ENCODE measurements at places on chromosomes 13 and 19.

DNA sequence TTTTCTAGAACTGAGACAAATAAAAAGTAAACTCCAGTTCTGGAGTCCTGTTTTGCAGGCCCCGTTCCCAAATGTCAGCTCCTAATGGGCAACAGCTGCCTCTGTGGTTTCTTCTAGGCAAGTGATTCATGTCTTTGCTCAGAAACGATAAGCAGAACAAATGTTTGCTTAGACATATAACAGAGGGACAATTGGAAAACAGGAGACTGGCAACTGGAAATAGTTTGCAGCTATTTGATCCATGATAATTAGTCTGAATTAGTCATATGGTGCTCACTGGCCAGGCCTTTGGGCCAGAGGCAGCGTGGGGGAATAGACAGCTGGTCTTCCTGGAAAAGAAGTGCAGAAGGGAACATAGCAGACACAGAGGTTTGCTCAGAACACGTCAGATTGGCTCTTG lies 29.2 kb upstream of the TSHZ3 start:
- no peak for DNase-seq

DNA sequence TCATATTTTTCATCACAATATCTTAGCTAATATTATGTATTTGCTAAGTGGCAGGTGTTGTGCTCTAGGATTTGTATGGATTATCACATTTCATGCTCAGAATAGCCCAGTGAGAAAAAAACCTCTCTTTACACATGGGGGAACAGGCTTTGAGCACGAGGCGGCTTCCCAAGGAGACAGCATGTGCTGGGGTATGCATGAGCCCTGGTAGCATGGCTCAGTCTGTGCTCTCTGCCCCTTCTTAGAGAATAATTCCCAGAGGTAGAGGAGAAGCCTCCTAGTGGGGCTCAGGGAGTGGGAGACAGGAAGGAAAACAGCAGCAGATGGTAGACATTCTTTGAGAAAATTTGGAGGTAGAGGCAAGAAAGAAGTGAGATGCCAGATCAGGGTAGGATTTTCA lies 31.6 kb downstream of the RNASEH2B start:
- DNase-seq: no peak

- DNase-seq: no peak
Measured at GRCh38 chr13:103203735-103204330, 137.6 kb upstream of the SLC10A2 start.

- no peak for DNase-seq
Measured at GRCh38 chr19:48991873-48992580, 1.1 kb downstream of the GYS1 start.

GRCh38 chr19:1133471-1133929 lies 29.7 kb downstream of the GPX4 start:
- peak; percentile 49 for DNase-seq

- DNase-seq: no peak
Measured at GRCh38 chr19:7743425-7743841, 3.9 kb downstream of the CD209 start.

DNA sequence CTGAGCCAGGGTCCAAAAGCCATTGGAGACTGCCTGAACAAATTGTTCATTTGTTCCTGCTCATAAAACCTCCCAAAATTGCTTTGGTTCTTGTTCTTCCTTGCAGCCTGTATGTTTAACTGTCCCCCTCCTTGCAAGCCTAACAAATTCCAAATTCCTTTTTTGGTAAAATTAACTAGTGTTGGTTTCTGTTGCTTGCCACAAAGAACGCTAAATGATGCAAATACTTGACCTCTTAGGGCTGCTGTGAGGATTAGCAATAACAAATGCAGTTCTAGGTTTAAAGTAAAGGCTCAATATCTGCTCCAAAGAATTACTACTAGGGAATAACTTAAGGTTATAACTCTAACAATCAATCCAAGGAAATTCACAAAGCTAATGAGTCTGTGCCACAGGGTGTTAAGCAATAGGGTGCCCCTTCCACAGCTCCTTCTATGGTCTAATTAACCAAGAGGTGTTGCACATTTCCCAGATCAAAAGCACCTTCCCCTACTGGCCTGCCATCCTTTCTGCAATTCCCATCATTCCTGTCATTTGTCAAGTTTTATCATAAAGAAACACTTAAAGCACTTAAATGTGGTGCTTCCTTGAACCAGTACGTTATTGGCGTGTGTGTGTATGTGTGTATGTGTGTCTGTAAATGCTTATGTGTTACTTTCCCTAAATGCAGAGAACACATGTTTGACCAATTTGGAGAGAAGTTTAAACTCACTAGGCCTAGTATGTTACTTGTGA lies 110.2 kb downstream of the RAP2A start:
- no peak for DNase-seq

- DNase-seq: no peak
Measured at GRCh38 chr13:50629497-50629896, 214.0 kb downstream of the DLEU7 start.

GRCh38 chr19:13537454-13537853 lies 31.2 kb upstream of the CACNA1A start:
- no peak for DNase-seq

DNA sequence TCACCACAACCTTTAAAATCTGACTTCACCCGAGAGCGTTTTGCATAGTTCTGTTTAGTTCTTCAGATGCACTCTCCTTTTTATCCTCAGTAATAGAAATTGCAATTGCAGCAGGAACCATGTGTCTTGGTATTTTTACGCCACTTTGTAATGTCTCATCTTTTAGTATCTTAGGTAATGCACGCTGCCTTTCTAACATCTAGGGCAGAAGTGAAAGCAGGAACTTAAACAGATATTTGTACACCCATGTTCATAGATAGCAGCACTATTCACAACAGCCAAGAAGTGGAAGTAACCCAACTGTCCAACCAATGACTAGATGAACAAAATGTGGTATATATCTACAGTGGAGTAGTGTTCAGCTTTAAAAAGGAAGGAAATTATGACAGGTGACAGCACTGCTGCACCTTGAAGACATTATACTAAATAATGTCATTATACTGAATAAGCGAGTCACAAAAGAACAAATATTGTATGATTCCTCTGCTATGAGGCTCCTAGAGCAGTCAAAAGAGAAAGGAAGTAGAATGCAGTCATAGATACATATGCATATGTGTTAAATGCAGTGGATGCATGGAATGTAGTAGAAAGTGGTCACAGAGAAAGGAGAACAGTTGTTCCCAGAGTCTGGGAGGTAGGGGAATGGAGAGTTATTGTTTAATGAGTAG lies 105.9 kb upstream of the GJB6 start:
- no peak for DNase-seq

- no peak for DNase-seq
Measured at GRCh38 chr19:42480335-42481095, 37.8 kb upstream of the CXCL17 start.

GRCh38 chr13:78603240-78603957 lies at the start of gene POU4F1:
TSS of gene POU4F1 (minus strand) at chr13:78603552. CDS start at chr13:78603326, 226 bp downstream.
- DNase-seq: no peak

DNA sequence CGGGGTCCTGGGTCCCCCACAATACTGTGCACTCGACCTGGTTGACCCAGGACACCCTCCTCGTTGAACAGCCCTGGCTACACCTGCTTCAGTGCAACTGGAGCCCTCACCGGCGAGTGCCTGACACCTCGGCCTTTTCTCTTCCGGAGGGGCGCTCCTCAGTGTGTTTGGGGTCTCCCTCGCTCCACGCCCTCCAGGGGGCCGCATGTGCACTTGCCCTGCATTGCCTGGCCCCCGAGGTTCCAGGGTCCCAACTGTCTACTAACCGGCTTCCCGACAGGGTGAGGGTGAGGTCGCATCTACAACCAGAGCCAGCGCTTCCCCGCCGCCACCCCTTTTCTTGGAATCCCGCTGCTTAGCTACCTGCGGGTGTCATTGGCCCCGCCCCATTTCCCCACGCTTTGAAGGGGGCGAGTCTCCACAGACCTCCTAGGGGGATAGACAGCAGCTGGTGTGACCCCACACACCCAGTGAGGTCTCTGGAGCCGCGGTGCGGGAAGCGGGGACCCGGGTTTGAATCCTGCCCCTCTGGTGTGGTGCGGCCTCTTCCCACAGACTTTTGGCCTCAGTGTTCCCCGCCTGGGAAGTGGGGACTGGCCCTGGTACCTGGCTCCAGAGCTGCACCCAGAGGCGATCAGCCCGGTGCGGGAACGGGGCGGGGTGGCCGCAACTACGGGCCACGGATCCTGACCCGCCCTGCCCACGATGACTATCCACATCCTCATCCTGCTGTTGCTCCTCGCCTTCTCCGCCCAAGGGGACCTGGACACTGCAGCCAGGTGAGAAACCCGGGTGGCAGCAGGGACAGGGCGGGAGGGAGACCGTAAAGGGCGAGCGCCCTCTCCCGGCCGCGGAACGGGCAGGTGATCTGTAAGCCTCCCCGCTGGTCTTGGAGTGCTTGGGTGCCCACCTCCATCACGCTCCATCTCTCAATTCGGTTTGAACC lies at the start of gene ADM5:
ADM5 (plus strand) TSS at position 462 of the 946 bp plus-strand sequence; CDS start at position 706, 244 bp downstream.
- no peak for DNase-seq

- DNase-seq: no peak
Measured at GRCh38 chr13:45362939-45363338, 22.0 kb upstream of the TPT1 start.

DNA sequence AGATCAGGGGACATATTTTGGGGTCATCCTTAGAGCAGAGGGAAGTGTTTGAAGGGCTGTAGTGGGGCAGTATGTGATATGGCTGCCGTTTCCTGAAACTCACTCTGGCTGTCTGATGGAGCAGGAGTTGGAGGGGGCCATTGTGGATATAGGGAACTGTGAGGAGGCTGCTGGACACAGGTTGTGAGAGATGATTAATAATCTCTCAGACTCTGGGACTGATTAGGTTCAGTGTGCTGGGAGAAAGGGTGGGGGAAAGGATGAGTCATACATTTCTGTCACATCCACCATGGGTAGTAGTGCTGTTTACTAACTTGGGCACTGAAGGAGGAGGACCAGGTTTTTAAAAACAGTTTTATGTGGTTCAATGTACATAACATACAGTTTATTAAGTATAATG lies 4.8 kb downstream of the B3GLCT start:
- no peak for DNase-seq

DNA sequence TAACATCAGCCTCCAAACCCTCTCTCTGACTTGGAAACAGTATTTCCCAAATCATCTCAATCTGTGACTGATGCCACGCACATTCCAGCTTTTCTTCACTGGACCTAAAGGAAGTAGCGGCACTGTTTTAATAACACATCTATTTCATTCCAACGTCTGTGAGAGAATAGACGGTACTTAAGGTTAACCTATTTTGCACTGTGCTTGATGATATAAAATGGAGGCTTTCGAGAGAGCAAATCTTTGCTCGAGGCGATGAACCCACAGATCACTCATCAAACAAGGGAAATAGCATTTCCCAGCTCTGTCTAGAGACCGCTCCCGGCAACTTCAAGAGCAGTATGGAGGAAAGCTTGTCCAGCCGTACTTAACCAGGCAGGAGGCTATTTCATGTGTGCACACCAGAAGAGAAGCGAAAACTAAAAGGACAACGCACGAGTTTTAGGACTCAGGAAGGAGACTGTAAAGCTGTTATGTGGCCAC lies 2.9 kb downstream of the UBL3 start:
- no peak for DNase-seq

- DNase-seq: no peak
Measured at GRCh38 chr13:111286749-111287148, 33.7 kb upstream of the TEX29 start.

DNA sequence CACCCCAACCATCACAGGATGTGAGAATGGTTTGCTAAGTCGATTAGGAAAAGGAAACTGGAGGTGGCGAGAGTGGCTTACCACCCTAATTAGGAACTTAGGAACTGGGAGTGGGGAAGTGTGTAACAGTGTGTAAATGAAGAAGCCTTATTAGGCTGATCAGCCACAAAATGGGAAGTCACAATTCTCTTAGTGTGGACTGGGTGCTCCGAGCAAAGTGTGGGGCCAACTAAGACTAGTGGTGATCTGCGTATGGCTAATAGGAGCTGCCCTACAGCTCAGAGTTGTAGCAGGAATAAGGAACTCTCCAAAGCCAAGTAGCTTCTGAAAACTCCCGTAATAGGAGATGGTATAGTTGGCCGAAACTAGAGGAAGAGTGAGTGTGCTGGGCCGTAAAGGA lies 7.6 kb downstream of the SIGLEC11 start:
- no peak for DNase-seq

GRCh38 chr19:10631874-10632273 lies 6.5 kb downstream of the SLC44A2 start:
- no peak for DNase-seq

- DNase-seq: no peak
Measured at GRCh38 chr19:49503582-49503962, 7.3 kb downstream of the RPS11 start.

DNA sequence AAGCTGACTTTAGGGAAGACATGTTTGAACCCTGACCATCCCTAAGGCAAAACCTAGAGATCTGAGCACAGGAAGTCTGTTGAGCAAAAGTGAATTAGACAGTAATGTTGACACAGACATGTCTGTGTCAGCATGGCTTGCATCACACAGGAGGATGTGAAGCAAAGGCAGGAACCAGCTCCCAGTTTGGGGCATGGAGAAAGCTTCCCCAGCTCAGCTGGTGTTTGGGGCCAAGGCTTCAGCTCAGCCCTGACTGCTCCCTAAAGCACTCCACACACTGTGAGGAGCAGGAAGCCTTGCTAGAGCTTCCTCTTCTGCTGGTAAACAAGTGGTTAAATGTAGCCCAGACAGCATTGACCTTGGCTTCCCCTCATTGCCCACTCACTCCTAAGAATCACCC lies 153.8 kb upstream of the UBL3 start:
- DNase-seq: no peak

DNA sequence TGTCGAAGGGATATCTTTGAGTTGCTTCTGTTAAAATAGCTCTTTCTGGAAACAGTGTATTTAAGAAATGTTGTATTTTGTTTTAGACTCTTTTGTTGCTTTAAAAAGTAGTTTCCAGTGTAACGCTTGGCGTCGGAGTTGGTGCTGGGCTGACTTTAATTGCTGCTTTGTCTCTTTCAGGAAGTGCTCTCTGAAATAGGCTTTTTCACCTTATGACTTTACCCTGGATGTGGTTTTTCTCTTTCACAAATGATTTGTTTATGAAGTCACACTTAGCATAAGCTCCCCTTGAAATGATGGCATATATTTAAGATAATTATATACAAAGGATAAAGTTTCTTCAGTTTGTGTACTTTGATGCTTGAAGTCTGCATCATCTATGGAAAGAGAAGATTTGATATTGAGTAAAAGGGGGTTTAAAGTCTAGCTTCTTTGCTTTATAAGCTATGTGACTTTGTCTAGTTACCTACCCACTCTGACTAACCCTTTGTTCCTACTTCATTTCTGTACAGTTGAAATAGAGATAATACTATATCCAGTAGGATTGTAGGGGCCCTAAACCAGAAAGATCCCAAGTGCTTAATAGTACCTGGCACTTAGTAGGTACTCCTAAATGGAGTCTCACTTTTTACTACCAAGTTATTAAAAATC lies at the start of gene GPR18:
GPR18 (minus strand) TSS at position 170 of the 651 bp plus-strand sequence. CDS start 2,507 bp downstream, outside the sequence.
- no peak for DNase-seq

GRCh38 chr13:111555268-111555808 lies 234.9 kb downstream of the TEX29 start:
- DNase-seq: no peak

GRCh38 chr19:18814063-18814462 lies 17.7 kb upstream of the UPF1 start:
- DNase-seq: no peak

GRCh38 chr19:44702551-44703176 lies 3.7 kb downstream of the CEACAM16 start:
- DNase-seq: no peak

Data from stimulated activated CD4-positive, alpha-beta T cell treated with anti-CD3 and anti-CD28 coated beads, TNF-alpha, amount 100 ng/mL, for 1 hour (primary cell).